ENCODE measurements at places on chromosomes 2 and 18.

- DNase-seq, result no peak
These were observed 643.6 kb upstream of the FAM98A start for GRCh38 chr2:34242763-34243123.

GRCh38 chr18:31581498-31582197 lies 10.0 kb upstream of the TTR start:
- no peak for DNase-seq

DNA sequence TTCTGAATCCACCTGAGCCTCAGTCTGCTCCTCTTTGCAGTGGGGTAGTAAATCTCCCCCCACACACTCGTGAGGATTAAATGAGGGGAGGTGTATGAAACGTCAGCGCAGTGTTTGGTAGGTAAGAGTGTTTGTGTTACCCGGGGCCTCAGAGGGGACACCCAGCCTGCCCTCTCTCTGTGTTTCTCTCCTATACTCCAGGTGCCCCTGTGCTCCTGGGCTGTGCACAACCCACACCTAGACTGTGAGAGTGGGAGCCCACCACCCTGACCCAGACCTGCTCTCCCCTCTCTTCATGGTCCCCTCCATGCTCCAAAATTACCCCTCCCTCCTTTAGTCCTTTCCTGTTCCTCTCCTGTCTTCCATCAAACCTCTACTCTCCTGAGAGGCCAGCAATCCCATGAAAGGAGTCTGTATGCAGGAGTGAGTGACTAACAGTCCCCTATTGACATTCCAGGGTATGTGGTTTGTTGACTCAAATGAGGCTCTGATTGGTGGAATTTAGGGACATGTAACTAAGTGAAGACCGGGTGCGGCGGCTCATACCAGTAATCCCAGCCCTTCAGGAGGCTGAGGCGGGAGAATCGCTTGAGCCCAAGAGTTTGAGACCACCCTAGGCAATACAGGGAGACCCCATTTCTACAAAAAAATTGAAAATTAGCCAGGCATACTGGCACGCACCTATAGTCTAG lies 10.4 kb downstream of the CIB4 start:
- DNase-seq, result no peak

DNA sequence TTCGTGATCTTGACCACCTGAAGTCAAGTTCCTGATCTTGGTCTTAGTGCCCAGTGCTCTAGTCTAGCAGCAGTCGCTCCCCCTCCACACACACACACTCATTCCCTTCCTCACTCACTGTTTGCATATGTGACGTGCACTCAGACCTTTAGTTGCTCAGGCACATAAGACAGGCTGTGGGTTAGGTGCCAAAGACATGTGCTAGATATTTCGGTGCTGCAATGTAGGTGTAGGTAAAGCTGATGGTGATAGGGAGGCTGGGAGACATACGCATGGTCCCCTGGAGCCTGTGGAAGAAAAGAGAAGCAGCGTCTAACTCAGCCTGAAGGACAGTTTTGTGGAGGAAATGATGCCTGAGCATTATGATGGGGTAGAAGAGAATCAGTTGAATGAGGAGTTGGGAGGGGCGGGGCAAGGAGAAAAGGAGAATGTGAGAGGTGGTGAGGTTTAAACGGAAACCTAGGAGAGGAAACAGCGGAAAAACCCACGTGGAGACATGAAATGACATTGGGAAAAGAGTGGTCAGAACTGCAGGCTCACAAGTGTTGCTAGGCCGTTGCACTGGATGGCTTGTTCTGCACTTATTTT lies 3.8 kb downstream of the TTC39C start:
- DNase-seq, result no peak

- no peak for DNase-seq
These were observed 13.3 kb downstream of the EIF2AK3 start for GRCh38 chr2:88613921-88614320.

- no peak for DNase-seq
These were observed 4.2 kb upstream of the KLHL14 start for GRCh38 chr18:32777049-32777448.

DNA sequence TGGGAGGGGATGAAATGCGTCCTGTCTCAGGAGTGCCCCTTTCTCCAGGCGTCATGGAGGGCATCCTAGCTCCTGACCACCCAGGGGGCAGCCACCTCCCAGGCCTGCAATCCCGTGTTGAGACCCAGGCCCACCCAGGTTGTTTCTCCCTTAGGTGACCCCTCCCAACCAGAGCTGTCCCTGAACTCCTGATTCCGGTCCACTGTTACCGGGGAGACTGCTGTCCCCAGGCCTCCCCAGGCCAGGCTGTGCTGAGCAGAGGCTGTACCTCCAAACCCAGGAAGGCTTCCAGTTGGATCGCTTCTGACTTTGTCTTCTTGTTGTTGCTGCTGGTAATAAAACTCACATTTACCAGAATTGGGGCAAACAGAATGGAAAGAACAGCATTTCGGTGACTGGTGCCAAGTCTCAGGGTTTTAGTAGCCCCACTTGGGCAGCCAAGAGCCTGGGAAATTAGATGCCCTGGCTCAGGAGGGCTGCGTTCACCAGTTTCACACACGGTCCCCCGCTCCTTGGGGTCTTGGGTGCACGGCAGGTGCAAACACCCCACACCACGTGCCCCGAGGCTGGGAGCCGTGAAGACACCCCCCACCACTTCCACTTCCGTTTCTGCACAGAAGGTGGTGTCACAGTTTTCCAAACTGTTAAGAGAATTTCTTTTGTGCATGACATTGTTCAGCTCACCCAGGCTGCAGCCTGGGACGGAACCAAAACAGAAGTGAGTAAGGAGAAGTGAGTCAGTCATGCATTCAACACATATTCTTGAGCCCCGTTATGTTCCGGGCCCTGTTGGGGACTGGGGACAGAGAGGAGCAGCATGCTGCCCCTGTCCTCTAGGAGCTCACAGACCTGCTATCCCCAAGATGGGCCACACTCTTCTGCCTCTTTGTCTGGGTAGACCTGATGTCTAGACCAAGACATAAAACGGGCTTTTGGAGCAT lies 29.4 kb downstream of the ITM2C start:
- no peak for DNase-seq

- DNase-seq, result no peak
These were observed 180.0 kb upstream of the MMADHC start for GRCh38 chr2:149767516-149767974.

GRCh38 chr2:120546048-120546864 lies 189.4 kb upstream of the GLI2 start:
- no peak for DNase-seq

DNA sequence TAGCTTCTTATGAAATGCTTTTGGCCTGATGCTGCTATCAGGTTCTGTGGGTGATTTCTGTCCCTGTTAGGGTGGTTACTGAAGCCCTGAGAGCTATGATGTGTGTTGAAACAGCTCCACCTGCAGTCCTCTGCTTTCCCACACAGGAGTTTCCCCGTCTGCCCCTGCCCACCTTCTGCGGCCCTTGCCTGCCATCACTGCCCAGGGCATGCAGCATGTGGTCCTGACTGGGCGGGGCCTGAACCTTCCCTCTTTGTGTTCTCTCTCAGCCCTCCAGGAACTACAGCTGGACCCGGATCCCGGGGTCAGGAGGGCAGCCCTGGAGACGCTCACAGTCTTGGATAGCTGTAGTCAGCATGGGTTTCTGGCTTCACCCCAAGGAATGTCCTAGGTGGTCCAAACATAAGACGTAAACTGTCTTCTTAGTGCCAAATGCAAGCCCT lies 21.4 kb downstream of the HJURP start:
- DNase-seq, result no peak

GRCh38 chr2:137168552-137168951 lies 403.2 kb downstream of the THSD7B start:
- DNase-seq, result no peak

DNA sequence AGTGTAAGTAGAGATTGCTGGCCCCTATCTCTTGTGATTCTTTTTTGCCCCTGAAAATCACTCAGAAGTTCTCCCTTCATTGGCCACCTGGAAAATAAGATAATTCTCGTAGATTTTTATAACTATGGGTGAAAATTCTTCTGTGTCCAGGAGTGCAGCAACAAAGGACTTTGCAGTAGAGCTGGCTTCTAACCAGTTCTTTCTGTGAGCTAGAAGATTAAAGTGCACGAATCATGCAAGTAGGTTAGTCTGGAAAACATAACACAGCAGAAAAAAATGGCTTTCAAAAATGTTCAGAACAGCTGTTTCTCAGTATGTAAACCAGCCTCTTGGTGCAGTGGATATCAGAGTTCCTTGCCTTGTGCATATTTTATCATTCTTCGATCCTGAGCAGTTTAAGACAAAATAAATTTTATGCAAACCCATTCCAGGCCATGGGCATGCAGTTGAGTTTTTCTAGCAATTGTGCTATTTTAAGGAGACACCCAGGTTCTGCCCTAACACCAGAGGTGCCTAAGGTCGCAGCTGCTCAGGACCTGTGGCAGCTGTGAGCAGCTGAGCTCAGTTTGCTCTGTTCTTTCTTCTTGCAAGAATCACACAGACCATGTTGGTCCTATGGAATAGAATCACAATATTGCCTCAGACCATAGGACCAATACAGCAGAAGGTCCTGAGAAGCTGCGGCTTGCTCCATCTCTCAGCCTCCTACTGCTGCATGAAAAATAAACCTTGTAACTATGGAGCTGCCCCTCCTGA lies 80.9 kb upstream of the BCL2L11 start:
- no peak for DNase-seq

DNA sequence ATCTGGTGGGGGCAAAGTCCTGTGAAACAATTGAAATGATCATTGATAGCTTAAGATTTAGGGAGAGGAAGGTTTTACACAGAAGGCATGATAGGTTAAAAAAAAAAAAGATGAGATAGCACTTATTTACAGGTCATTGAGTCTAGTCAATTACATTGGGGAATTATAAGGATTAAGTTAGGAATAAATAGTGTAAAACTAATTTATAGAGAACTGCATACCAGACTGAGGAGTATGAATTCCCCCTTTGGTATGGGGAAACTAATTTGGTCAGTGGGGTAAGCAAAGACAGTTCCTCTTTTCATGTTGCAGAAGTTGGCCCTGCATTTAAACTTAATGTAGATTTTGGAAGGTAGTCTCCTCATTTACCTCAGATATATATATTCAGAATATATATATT lies 10.8 kb downstream of the GLS start:
- DNase-seq, result no peak

- no peak for DNase-seq
These were observed 521.3 kb downstream of the METTL4 start for GRCh38 chr18:2049986-2050385.

DNA sequence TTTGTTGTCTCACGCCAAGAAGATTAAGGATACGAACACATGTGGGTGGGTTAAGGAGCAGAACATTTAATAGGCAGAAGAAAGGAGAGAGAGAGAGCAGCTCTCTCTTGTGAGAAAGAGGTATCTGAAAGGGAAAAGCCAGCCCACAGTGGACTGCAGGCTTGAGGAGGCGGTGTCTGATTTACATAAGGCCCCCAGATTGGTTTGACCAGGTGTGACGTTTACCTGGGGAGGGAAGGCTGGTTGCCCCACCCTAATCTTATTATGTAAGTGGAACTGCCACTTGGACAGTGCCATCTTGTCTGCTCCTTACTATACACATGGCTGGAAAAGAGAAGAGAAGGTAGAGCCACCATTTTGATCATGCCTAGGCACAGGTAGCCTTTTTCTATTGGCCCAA lies 189.2 kb downstream of the NCK2 start:
- no peak for DNase-seq

Data from stimulated activated CD4-positive, alpha-beta T cell treated with anti-CD3 and anti-CD28 coated beads, TNF-alpha, amount 100 ng/mL, for 4 hours (primary cell).